ENCODE measurements at places on chromosomes 1 and 21. TPM values are rescaled to one million over a fixed set of nuclear protein-coding genes. Genes with fewer than 3 reads are reported as not detected.

Gene FAM131C
- total RNA-seq: under 0.01 TPM

Gene LDLRAD1
- not detected for total RNA-seq

Gene ELF3
- total RNA-seq: 2.3 TPM

Gene RGS13
- not detected for total RNA-seq

Gene NR5A2
- under 0.01 TPM for total RNA-seq

Gene NPL
- total RNA-seq: 1.2 TPM

Gene OR2T2
- not detected for total RNA-seq

Gene SGIP1
- 4.4 TPM for total RNA-seq

All from smooth muscle cell of the umbilical artery (primary cell).